ENCODE measurements at places on chromosomes 13 and 19. TPM values are rescaled to one million over a fixed set of nuclear protein-coding genes. Genes with fewer than 3 reads are reported as not detected.

ARHGEF18 gene
- 42.3 TPM for total RNA-seq

DNA sequence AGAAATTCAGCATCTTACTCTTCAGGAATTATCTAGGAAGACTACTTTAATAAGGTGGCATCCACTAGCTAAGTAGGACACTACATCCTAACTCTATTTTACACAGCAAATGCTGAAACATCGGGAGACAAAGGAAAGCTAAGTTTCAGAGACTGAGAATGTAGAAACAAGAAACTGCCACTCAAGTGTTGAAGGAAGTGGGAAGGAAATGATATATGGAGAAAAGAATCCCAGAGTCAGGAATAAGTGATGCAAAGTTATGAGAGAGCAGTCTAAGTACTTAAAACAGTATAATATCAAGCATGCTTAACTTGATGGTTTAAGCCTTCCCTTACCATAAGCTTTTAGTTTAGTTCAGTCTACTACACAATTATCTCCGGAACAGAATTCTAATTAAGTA lies 52.4 kb downstream of the RBM26 start:
- no peak for DNase-seq
- no peak overlapping the region for H3K27ac ChIP-seq
- H3K4me1 ChIP-seq: no peaks in the 10 kb centered on the region
- H3K27me3 ChIP-seq: no peaks in the 10 kb centered on the region

DNA sequence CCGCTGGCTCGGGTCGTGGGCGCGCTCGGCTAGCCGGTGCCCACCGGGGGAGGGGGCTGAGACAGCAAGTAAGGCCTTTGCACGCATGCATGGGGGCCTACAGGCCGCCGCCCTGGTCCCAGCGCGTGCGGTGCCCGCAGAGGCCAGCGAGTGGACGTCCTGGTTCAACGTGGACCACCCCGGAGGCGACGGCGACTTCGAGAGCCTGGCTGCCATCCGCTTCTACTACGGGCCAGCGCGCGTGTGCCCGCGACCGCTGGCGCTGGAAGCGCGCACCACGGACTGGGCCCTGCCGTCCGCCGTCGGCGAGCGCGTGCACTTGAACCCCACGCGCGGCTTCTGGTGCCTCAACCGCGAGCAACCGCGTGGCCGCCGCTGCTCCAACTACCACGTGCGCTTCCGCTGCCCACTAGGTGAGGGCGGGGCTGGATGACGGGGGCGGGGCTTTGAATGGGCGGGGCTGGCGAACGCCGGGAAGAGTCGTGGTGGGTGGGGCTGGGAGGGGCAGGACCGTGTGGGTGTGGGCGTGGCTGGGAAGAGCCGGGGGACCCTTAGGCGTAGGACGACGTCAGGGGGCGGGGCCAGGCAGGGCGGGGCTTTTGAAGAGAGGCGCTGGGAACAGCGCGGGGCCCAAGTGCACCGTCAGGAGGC lies 2.1 kb downstream of the CILP2 start:
- peaks cover 21% of the 10 kb centered on the region for H3K4me1 ChIP-seq
- no peaks in the 10 kb centered on the region for H3K36me3 ChIP-seq
- no peak overlapping the region for H3K27ac ChIP-seq
- DNase-seq: no peak
- H3K27me3 ChIP-seq: no peaks in the 10 kb centered on the region
- peak overlapping the region; percentile 48 for H3K4me3 ChIP-seq

DNA sequence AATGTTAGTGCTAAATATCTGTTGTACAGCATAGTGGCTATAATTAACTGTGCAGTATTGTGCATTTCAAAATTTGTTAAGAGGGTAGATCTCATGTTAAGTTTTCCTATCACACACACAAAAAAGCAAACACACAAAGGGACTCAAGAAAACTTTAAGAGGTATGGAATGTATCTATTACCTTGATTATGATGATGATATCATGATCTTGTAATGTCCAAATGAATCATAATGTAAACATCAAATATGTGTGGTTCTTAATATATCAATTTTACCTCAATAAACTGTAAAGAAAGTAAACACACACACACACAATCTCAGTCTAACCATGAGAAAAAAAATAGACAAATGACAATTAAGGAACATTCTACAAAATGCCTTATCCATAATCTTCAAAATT lies 934.6 kb downstream of the SLITRK1 start:
- no peak for DNase-seq
- no peaks in the 10 kb centered on the region for H3K4me1 ChIP-seq
- no peaks in the 10 kb centered on the region for H3K36me3 ChIP-seq
- no peak overlapping the region for H3K4me3 ChIP-seq
- no peaks in the 10 kb centered on the region for H3K27me3 ChIP-seq

N4BP2L2 gene
- total RNA-seq: 141 TPM

ZNF610 gene
- total RNA-seq: 0.74 TPM

- no peak overlapping the region for H3K4me3 ChIP-seq
- no peaks in the 10 kb centered on the region for H3K36me3 ChIP-seq
- no peak overlapping the region for H3K27ac ChIP-seq
- H3K4me1 ChIP-seq: no peaks in the 10 kb centered on the region
- no peaks in the 10 kb centered on the region for H3K27me3 ChIP-seq
Observed at GRCh38 chr13:108733022-108733560, 103.7 kb downstream of the MYO16 start.

KLK14 gene
- total RNA-seq: 2.2 TPM

DNA sequence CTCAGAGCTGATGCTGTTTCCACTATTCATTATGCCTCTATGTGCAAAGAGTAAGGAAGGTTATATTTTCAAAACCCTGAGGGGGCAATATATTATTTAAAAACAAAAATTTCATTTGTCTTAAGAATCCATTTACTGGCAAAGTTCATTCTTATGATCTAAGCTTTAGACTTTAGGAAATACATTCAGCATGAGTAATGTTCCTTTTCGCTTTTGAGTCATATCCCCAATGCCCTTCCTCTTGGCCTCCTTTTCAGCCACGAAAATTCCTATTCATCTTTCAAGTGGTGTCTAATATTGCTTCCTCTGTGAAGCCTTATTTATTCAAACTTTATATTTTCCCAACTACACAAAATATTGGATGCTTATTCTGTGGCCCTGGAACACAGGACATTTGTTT lies 1317.0 kb downstream of the PCDH9 start:
- no peak overlapping the region for H3K27ac ChIP-seq
- no peaks in the 10 kb centered on the region for H3K4me1 ChIP-seq

- no peaks in the 10 kb centered on the region for H3K27me3 ChIP-seq
- no peak overlapping the region for H3K4me3 ChIP-seq
- peaks cover 6% of the 10 kb centered on the region for H3K36me3 ChIP-seq
- no peak overlapping the region for H3K27ac ChIP-seq
- peaks cover 12% of the 10 kb centered on the region for H3K4me1 ChIP-seq
- DNase-seq: no peak
Observed at GRCh38 chr19:17517898-17518297, 6.4 kb downstream of the PGLS start.

RAD23A gene
- total RNA-seq: 112 TPM

DNA sequence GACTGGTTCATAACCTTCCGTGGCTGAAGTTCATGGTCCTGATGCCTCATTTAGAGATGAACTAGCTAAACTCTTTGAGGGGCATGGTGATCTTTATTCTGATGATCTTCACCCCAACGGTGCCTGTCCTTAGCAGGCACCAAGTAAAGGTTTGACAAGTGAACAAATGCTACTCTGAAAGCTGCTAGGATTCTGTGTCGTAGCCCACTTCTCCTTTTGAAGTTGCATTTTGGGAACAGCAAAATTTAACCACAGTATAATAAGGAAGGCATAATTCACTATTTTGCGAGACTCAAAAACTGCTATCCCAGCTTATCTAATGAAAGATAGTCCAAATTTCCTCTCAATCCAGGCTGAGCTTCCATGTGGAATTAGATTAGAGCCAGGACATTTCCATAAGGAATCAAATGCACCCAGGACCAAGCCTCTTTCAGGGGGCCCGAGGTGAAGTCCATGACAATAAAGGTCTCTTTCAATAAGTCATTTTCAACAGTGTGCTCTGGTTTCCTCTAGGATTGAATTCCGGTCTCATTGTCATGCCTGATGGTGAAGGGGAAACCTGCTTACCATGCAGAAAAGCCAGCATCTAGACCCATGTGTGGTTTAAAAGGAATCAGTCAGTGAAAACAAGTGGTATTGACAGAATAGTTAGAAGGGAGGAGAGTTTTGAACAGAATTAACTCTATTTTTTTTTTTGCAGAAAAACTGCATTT lies 23.1 kb downstream of the SIAH3 start:
- no peak overlapping the region for H3K4me3 ChIP-seq
- no peak overlapping the region for H3K27ac ChIP-seq

DNA sequence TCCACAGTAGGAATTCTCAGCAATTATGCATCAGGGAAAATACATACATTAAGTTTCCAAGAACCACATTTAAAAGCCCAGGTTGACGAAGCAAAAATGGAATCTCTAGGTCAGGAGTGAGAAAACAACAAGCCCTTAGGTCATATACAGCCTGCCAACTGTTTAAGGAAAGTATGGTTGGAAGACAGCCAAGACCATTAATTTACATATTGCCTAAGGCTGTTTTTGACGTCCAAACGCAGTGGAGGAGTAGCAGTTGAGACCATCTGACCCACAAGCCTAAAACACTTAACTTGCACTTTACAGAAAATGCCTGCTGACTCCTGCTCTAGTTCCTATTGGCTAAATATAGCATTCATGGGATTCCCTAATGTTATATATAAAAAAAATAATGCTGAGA lies 299.0 kb downstream of the ITGBL1 start:
- no peak overlapping the region for H3K27ac ChIP-seq
- no peak for DNase-seq
- no peaks in the 10 kb centered on the region for H3K4me1 ChIP-seq
- H3K27me3 ChIP-seq: peaks cover 4% of the 10 kb centered on the region
- no peak overlapping the region for H3K4me3 ChIP-seq

- no peak overlapping the region for H3K4me3 ChIP-seq
- H3K36me3 ChIP-seq: no peaks in the 10 kb centered on the region
- H3K27me3 ChIP-seq: peaks cover 19% of the 10 kb centered on the region
- H3K4me1 ChIP-seq: no peaks in the 10 kb centered on the region
- no peak overlapping the region for H3K27ac ChIP-seq
- no peak for DNase-seq
Observed at GRCh38 chr19:32168111-32168510, 177.3 kb upstream of the ZNF507 start.

GRCh38 chr13:46961719-46962118 lies 64.9 kb upstream of the HTR2A start:
- no peak overlapping the region for H3K27ac ChIP-seq
- H3K4me3 ChIP-seq: no peak overlapping the region
- no peaks in the 10 kb centered on the region for H3K36me3 ChIP-seq
- H3K4me1 ChIP-seq: no peaks in the 10 kb centered on the region
- H3K27me3 ChIP-seq: peaks cover 8% of the 10 kb centered on the region

KLK10 gene
- not detected for total RNA-seq

DCT gene
- not detected for total RNA-seq

TEX29 gene
- total RNA-seq: 0.59 TPM

GRCh38 chr19:55619286-55619685 lies 5.1 kb downstream of the ZNF784 start:
- DNase-seq: no peak
- H3K4me3 ChIP-seq: no peak overlapping the region
- H3K27ac ChIP-seq: no peak overlapping the region

VRK3 gene
- total RNA-seq: 70.9 TPM

ZNF793 gene
- 4.7 TPM for total RNA-seq

GRCh38 chr13:40668335-40668734 lies 1.9 kb upstream of the FOXO1 start:
- peak overlapping the region; percentile 74 for H3K27ac ChIP-seq
- no peak for DNase-seq
- H3K36me3 ChIP-seq: no peaks in the 10 kb centered on the region

CLEC17A gene
- 0.28 TPM for total RNA-seq

- H3K27me3 ChIP-seq: peaks cover 34% of the 10 kb centered on the region
- no peaks in the 10 kb centered on the region for H3K4me1 ChIP-seq
- H3K27ac ChIP-seq: no peak overlapping the region
- no peak for DNase-seq
- H3K4me3 ChIP-seq: no peak overlapping the region
Observed at GRCh38 chr19:51664131-51664530, 17.5 kb upstream of the SIGLEC14 start.

ISYNA1 gene
- total RNA-seq: 19.0 TPM

DNA sequence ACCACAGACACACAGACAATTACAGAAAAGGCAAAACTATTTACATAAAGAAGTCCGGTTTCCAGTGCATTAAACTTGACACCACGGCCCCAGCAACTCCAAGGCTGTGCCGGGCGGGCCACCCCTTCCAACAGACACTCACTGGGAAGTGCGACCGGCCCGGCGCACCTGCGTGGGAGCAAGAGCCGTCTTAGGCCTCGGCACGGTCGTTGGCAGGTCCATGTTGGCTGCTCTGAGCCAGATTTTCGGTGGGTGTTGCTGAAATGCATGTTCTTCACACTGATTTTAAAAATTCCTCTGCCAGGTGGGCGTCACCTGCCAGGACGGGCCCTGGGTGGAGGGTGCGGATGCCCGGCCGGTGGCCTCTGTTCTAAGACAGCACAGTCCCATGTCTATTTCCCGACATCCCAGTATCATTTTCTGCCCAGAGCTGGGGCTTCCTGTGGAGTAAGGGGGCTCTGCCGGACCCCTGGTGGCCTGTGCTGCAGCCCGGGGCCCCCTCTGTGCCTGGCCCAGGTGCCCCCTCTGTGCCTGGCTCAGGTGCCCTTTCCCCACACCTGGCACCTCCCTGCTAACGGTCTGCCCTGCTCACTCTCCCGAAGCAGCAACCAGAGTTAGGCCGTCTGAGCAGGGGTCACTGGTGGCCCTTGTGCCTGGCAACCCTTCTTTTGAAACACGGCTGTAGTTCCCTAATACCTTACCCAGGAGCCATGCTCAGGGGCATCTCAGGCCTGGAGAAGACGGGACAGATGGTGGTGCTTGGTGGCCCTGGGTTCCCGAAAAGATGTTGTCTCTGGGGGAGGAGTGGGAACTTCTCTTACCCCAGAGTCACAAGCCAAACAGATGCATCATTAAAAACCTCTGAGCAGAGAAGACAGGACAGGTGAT lies 9.2 kb downstream of the TMEM255B start:
- peaks cover 10% of the 10 kb centered on the region for H3K4me1 ChIP-seq
- no peak for DNase-seq
- no peak overlapping the region for H3K27ac ChIP-seq
- H3K36me3 ChIP-seq: no peaks in the 10 kb centered on the region

GRCh38 chr19:54343868-54344267 lies 4.9 kb upstream of the LILRA4 start:
- H3K27me3 ChIP-seq: peaks cover 23% of the 10 kb centered on the region
- no peaks in the 10 kb centered on the region for H3K36me3 ChIP-seq
- H3K4me3 ChIP-seq: no peak overlapping the region
- H3K4me1 ChIP-seq: peaks cover 6% of the 10 kb centered on the region
- DNase-seq: no peak
- H3K27ac ChIP-seq: no peak overlapping the region

- no peak for DNase-seq
- H3K36me3 ChIP-seq: no peaks in the 10 kb centered on the region
- peak overlapping the region; percentile 76 for H3K4me3 ChIP-seq
- peaks cover 6% of the 10 kb centered on the region for H3K4me1 ChIP-seq
- no peaks in the 10 kb centered on the region for H3K27me3 ChIP-seq
Observed at GRCh38 chr19:4473763-4474513, 1.8 kb downstream of the HDGFL2 start.

Data from natural killer cell treated with Interleukin-12 subunit alpha and Interleukin-12 subunit beta and Interleukin-15 and Interleukin-18, amount 100 ng/mL, for 72 hours (primary cell).